ENCODE measurements at places on chromosomes 12 and 14.

DNA sequence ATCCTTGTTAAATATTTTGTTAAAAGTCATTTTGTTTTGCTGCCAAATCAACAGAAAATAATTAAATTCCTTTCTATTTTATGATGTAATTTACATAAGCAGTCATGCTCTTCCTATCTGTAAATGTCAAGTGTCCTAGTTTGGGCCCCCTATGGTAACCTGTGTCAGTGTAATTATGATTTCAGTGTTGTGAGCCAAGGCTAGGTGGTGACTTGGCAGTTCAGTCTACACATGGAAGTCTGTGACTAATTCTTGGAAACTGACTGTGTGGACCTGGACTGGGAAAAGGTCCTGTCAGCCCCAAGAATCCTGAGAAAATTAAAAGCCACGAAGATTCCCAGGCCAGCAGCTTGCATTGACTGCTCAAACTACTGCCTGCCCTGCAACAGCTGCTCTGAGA lies 371.0 kb downstream of the FUT8 start:
- DNase-seq, result no peak

GRCh38 chr12:54368025-54368708 lies 3.9 kb upstream of the GPR84 start:
- no peak for DNase-seq

DNA sequence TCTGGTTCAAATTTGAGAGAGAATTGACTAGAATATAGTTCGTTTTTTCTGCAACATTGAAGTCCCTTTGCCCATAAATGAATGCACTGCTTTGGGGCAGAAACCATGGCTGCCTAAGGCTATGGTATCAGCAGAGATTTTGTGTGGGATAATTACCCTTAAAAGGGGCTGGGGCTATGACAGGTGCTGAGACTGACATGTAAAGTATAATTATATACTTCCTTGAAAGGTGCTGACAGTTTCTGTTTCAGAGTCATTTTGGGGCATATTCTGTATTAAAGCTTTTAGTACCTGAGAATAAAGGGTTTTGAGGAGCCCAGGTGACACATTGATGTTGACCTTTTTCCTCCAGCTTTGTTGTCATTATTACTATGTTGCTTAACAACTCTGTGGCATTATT lies 150.3 kb upstream of the PTPRQ start:
- DNase-seq, result no peak

DNA sequence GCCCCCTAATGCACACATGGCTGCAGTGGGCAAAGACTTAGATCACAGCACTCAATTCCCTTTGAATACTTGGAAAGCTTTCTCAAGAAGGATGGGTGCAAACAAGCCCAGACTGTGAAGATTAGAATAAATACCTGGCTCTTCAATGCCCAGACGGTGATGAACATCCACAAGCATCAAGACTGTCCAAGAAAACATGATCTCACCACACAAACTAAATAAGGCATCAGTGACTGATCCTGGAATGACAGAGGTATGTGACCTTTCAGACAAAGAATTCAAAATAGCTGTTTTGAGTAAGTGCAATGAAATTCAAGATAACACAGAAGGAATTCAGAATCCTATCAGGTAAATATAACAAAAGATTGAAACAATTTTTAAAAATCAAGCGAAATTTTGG lies 43.8 kb upstream of the ZDHHC17 start:
- no peak for DNase-seq
